Esophagus squamous epithelium (tissue), 5 donors: ENCODE measurements at places on chromosomes 1 and 21.

DNA sequence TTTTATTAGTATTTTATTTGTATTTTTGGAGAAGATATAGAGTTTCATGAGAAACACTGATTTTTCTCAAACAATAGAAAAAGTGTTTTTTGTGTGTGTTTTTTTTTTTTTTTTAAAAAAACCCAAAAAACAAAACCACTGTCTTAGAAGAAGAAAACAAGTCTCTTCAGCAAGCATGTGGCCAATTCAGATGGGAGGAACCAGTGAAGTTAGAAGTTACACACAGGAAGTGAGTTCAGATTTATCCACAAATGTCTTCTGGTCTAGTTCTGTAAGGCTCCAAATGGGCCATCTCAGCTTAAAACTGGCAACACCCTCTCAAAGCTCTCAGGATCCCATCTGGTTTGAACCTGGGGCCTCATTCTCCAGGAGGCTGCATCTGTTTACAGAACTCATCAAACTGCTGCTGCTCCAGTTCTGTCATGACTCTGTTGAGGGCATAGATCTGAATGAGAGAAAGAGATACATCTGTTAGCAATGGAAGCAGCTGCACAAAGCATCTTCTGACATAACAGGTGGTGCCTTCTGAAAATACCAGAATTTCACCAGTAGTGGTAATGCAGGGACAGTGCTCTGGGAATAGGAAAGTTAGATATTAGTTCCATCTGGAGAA is 9.8 kb upstream of the ERMAP start:
- H3K27ac ChIP-seq, result no peak overlapping the region
- H3K4me1 ChIP-seq, result no peaks in the 10 kb centered on the region
- H3K36me3 ChIP-seq, result no peaks in the 10 kb centered on the region
- H3K27me3 ChIP-seq, result no peaks in the 10 kb centered on the region

GRCh38 chr1:248782416-248783141 is 27.0 kb upstream of the LYPD8 start:
- no peak for DNase-seq
- H3K4me1 ChIP-seq, result no peaks in the 10 kb centered on the region
- no peaks in the 10 kb centered on the region for H3K36me3 ChIP-seq
- no peak overlapping the region for H3K27ac ChIP-seq
- no peaks in the 10 kb centered on the region for H3K27me3 ChIP-seq

DNA sequence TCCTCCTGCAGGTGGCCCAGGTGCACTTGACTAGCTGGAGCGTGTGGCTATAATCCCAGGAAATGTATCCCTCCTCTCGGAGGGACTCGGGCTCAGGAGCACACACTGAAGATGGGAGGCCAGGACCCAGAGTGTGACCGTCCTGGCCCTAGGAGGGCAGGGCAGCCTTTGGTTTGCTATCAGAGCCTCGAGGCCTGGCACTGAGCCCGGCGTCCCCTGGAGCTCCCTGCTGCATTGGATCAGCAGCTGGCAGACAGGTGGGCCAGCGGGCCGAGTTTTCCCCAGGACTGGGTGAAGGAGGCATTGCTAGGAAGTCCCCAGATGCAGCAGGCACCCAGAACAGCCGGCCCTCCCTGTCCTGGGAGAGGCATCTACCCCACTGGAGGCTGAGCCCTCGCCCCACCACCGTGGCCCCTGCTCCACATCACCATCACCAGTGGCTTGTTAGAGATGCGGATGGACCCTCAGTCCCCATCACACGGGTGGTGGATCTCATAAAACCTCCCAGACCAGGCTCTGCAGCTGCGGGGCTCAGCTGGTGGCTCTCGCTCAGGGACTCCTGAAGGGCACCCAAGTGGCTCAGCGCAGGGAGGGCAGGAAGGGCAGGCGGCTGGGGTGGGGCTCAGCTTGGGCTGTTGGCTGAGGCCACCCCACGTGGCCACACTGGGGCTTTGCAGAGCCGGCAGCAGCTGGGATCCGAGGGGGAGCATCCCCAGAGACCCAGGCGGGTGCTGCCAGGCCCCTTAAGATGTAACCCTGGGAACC is 32.7 kb upstream of the POFUT2 start:
- H3K27me3 ChIP-seq, result no peaks in the 10 kb centered on the region
- H3K4me3 ChIP-seq, result no peak overlapping the region
- no peaks in the 10 kb centered on the region for H3K36me3 ChIP-seq
- H3K4me1 ChIP-seq, result no peaks in the 10 kb centered on the region

- no peaks in the 10 kb centered on the region for H3K4me1 ChIP-seq
- no peak for DNase-seq
- H3K36me3 ChIP-seq, result no peaks in the 10 kb centered on the region
- H3K27me3 ChIP-seq, result no peaks in the 10 kb centered on the region
- no peak overlapping the region for H3K27ac ChIP-seq
These were observed 78.5 kb upstream of the CDC42BPA start for GRCh38 chr1:227396539-227397353.

GRCh38 chr1:54153535-54154439 is 987 bp upstream of the CDCP2 start:
- H3K27ac ChIP-seq, result peak overlapping the region; percentile 72
- no peaks in the 10 kb centered on the region for H3K27me3 ChIP-seq
- H3K36me3 ChIP-seq, result no peaks in the 10 kb centered on the region
- H3K4me1 ChIP-seq, result peaks cover 18% of the 10 kb centered on the region
